Stromal cell of bone marrow (primary cell): ENCODE measurements at places on chromosomes 4 and X.

DNA sequence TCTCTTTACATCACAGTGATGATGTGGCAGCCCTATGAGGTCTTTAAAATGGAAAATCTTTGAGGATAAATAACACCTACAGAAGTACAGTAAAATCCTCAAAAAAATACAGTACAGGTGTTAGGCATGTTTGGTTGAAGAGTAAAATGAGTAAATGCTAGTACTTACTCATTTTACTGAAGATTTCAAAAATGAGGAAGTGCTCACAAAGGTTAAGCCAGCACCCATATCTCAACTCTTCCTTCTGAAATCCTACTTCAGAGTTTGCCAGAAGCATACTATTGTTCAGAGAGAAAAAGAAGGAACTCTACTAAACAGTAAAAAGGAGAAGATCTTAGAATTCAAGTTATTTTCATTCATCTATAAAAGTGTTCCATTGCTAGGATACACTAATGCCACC is 130.9 kb downstream of the CBR4 start:
- no peak for DNase-seq

GRCh38 chr4:14908635-14909034 is 93.6 kb upstream of the CPEB2 start:
- DNase-seq: no peak

DNA sequence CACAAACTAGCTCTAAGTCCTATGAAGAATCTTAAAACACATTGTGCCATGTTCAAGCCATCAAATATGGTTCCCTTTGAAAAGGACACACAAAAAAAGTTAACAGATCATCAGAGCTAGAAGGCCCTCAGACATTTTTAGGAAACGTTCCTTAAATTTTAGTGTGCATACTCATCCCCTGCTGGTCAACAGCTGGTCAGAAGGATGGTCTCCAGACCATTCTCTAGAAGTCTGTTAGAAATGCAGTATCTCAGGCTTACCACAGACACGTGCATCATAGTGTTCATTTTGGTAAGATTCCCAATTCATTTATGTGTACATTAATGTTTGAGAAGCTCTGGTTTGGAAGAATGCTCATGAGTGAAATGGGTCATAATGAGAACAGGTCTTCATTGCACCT is 523.1 kb downstream of the INPP4B start:
- DNase-seq: no peak

- DNase-seq: no peak
Measured at GRCh38 chr4:186943411-186943810, 219.8 kb upstream of the FAT1 start.

GRCh38 chrX:66410806-66411205 is 228.1 kb downstream of the EDA2R start:
- no peak for DNase-seq

DNA sequence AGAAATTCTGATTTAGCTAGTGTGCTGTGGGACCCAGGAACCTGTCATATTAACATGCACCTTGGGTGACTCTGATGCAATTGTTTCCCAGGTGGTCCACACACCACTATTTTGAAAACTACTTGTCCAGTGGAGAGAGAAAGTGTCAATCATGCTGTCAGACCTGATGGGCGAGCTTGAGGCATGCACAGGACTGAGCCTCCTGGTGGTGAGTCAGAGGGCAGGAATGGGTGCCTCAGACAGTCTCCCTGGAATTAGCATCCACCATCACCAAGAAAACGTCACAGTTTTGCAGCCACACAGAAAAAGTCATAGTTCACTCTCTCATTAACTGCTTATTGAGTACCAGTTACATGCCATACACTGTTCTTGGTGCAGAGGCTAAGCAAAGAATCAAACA is 181.8 kb upstream of the MAOA start:
- DNase-seq: no peak

GRCh38 chrX:69290292-69290691 is 125.0 kb upstream of the PJA1 start:
- DNase-seq: no peak
